Head of caudate nucleus (tissue), 42 donors: ENCODE measurements at places on chromosomes 12 and 14.

- no peak for DNase-seq
Measured at GRCh38 chr12:47078733-47079467, 521 bp upstream of the PCED1B start.

DNA sequence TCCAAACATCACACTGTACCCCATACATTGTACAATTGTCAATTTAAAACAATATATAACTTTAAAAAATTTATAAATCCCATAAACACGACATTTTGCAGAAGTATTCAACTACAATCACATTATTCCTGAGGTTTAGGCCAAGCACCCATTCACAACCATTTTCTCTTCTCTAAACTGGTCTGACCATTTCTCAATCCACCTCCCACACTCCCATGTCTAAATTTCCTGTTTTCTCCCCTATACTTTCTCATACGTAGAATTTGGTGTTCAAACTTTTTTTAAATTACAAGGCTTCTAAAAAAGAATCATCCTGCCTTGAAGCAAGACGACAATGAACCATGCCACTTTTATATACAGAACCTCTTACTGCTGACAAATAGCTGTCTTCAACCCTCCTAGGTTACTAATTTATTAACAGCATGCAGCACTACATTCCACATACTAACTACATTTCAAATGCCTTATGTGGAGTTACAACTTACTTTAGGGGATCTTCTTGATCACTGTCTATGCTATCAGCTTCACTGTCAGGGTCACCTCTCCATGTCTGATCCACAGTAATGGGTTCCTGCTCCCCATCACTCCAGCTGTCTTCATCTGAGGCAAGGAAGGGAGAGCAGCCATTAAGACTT lies 3.4 kb downstream of the KANSL2 start:
- DNase-seq = no peak

DNA sequence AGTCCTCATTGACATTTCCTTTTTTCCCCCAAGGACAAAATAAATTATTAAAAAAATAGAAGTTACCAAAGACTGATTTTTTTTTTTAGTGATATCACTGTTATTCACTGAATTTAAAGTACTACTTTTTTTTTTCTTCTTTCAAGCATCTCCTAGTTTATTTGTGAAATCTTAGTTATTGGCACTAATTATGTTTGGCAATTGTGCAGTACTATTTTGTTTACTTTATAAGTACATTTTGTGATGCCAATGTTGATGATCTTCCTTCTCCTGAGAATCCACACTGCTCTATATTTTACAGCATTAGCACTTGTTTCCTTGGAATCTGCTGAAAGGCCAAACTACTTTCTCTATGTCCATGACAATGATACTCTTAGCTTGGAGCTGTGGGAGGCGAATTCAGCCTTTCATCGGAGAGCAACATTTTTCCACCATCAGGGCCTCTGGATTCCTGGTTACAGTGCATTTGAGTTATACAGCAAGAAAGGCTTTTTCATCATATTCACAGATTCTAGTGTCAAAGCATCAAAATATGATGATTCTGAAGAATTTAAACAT lies 123.8 kb upstream of the PTPRQ start:
- no peak for DNase-seq

DNA sequence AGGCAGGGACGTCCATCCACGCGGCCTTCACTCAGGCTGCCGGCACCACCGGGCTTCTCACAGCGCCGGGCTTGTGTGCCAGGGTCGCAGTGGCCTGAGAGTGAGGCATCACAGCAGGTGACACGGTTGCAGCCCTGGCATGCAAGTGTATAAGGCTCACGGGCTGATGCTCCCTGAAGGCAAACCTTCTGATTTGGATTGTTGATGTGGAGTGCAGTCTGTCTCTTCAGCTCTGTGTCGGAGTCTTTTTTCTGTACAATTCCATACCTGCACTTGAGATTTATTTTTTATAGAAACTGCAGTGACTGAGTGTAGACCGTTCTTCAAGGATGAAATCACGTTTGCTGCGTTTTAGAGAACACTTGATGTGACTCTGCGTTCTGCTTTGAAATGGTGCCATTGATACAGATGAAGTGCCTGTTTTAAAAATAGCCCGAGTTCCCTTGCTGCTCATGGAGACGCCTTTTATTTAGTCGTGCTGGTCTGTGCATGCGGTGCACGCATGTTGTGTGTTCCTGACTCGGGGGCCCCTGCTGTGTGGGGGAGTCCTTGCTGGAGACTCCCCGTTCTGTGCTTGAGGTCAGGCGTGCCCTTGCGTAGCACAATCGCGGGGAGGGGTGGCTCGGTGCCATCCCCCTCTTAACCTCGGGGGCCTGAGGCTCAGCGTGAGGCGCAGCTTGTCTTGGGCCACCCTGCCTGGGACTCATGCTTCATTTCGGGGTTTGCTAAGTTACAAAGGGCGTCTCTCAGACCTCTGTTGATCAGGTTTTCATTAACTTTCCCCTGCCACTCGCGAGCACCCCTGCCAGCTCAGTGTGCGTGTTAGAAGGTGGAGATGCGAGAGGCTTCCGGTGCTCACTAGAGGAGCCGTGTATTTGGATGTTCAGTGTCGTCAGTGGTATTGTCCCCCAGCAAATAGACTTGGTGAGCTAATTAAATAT lies 21.6 kb upstream of the AMN start:
- no peak for DNase-seq

DNA sequence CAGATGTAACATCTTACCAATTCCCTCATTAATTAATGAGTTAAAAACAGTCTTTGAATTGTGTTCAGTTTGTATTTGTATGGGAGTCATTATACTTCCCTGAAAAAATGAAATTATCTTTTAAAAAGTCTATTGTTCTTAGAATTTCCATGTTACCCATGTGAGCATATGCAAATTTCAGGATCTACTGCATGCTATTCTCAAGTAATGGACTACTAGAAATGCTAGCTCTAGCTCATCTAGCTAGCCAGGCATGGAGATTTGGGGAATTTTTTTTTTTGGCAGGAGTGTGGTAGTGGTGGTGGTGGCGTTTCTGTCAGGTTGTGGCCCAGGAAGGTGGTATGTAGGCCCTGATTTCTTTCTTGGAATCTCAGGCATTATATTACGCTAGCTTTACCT lies 218.4 kb downstream of the AEBP2 start:
- DNase-seq = no peak

DNA sequence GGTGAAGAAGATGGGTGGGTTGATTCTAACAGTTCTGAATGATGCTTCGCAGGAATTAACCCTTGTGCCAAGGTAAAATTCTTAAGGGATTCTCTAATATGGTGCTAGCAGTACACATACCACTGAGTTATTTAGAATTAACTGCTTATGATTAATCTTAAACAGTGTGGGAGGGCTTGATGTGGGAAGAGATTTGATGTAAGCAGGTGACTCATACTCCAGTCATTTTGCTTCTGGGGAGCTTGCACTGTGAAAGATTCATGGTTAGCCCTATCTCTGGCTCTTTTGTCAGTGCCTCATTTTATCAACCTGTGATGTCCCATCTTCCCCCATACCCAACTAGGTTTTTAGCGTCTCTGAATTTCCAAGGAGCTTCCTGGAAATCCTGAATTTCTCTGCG lies 83.8 kb downstream of the NRXN3 start:
- DNase-seq = peak; percentile 63

DNA sequence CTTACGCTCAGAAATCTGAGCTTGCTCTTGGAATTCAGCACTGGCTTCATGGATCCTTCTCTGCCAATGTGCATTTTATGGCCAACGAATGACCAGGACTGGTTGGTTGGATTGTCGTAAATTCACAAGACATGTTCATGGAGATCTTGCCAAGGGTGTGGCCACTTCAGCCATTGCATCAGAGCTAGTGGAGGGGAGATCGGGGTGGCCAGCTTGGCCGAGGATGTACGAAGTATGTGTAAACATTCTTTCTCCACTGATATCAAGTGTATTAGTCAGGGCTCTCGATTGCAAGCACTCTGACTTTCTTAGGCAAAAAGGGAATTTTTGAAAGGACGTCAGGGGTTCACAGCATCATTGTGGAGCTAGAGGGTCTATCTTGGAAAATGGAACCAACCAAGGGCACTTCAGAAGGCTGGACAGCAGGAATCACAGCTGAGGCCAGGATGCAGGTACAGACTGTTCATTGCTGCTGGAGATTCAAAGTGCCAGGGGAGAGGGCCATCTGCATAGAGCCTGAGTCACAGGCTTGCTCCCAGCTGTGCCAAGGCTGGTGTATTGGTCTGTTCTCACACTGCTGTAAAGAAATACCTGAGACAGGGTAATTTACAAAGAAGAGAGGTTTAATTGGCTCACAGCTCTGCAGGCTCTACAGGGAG lies 32.9 kb upstream of the ADGRD1 start:
- DNase-seq = no peak

- no peak for DNase-seq
Measured at GRCh38 chr14:49623941-49624839, 3.6 kb downstream of the MGAT2 start.

- no peak for DNase-seq
Measured at GRCh38 chr12:27542628-27543027, 18.6 kb downstream of the PPFIBP1 start.
